ENCODE measurements at places on chromosomes 4 and X.

DNA sequence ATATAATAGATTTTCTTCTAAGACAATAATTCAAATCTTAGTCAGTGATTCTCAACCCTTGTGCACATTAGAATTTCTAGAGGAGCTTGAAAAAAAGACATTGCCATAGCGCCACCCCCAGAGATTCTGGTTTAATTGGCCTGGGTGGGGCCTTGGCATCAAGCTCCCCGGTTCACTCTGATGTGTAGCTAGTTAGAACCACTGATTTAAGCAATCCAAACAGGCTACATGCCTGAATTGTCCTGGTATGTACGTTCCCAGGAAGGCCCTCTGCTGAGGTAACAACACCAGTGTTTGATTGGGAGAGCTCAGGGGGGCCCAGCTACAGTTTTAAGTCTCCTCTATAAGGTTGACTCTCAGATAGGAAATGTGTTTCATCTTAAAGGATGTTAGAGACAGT lies 1.3 kb upstream of the ATP10D start:
- no peak for DNase-seq

DNA sequence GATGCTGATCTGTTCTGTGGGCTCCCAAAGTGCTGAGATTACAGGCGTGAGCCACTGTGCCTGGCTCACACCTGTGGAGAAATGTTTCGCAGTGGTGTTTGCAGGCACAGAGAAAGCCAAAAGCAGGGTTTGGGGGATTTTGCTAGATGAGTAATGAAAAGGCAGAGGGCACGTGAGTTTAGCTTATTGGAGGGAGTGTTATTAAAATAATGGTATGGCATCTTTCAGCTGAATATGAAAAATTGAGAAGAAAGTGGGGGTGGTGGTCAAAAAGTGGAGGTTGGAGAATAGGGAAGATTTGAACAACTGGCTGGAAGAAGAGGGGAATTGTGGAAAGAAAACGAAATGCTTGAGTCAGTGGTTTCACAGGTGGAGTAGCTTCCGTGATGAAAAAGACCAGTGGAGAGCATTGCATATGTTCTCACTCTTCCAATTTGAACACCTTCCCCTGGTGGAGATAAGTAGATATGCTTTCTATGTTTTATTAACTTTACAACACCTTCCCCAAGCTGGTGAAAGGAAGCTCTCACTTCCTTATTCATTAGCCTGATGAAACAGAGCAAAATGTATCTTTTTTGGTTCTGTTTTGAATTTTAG lies 1.1 kb upstream of the CHST7 start:
- no peak for DNase-seq

DNA sequence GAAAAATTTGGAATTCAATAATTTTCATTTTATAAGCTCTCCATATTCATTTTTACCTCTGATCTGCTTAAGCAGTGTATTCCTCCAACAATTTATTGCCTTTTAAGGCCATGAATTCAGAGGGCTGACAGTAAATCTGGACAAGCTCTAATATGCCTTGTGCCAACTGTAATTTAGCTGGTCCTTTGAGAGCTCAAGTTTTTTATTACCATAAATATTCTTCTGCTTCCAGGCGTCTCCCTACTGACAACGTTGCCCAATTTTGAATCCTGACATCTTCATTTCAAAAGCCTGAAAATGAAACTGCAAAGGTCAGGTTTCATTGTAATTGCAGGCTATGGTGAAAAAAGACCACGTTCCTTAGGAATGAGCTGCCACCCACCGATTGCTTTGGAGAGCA lies 95.8 kb upstream of the GEMIN8 start:
- DNase-seq, result no peak

GRCh38 chr4:99090481-99091215 lies 2.1 kb upstream of the ADH5 start:
- DNase-seq, result no peak

DNA sequence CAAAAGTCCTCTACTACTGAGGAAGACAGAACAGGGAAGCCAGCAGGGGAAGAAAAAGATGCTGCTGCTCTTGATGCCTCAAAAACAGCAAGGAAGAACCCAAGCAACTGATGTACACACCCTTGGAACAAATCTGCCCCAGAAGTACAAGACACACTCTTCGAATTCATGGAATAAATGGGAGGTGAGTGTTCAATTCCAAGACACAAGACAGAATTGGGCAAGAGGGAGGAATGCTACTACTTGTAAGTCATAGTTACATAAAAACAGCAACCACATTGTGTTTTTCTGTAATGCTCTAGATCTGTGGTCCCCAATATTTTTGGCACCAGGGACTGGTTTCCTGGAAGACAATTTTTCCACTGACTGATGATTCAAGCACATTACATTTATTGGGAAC lies 58.0 kb upstream of the H2AZ1 start:
- no peak for DNase-seq

DNA sequence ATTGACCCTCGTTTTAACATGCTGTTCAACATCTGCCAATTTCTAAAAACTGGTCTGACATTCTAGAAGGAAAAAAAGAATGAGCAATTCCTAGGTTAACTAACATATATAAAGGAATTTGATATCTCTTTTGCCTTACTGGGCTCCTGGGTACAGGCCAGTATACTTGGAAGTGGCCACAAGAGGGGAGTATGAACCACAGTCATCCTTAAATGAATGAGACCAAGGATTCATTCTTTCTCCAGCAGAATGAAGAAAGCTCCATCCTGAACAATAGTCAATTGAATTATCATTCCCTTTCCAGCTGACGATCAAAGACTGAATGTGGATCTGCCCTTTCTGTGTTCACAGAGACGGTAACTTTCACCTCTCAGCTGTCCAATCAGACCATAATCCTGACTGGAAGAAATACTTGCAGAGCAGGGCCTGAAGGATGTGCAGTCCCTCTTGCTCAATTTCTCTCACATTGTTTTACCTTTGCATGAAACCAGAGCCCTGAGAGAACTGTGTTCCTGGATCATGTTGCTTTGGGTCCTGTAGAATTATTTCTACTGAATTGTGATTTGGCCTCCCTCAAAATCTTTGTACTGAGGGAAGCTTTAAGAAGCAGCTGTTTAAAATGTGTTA lies 14.8 kb upstream of the SPARCL1 start:
- no peak for DNase-seq

GRCh38 chr4:173281406-173282255 lies 52.5 kb downstream of the HMGB2 start:
- peak; percentile 96 for DNase-seq

- DNase-seq, result no peak
Observed at GRCh38 chrX:10813761-10814160, 193.4 kb upstream of the MID1 start.
